ENCODE measurements at places on chromosomes 2 and 18.

GRCh38 chr2:226984750-226985582 is 149.1 kb downstream of the RHBDD1 start:
- DNase-seq, result no peak

DNA sequence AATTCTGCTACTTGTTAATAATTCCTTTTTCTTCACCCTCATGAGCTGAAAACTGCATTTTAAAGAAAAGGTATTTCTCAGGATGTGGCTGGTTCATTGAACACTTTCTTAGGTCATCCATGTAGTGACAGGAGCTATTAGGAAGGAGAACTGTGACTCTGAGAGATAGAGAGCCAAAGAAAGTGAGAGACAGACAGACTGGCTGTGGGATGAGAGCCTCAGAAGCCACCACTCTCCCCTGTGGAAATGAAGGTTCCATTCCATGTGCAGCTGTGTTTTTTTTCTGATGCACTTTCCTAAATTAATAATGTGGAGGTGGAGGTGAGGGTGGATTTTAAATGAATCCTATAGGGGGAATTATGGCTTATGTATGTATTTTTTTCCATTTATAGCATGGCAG is 113.3 kb downstream of the FAM210A start:
- DNase-seq, result no peak

- DNase-seq, result no peak
Observed at GRCh38 chr2:109694190-109694589, 80.0 kb downstream of the SOWAHC start.

- DNase-seq, result no peak
Observed at GRCh38 chr2:8178911-8179310, 502.9 kb upstream of the ID2 start.

- no peak for DNase-seq
Observed at GRCh38 chr2:55827855-55828254, 95.7 kb downstream of the EFEMP1 start.

DNA sequence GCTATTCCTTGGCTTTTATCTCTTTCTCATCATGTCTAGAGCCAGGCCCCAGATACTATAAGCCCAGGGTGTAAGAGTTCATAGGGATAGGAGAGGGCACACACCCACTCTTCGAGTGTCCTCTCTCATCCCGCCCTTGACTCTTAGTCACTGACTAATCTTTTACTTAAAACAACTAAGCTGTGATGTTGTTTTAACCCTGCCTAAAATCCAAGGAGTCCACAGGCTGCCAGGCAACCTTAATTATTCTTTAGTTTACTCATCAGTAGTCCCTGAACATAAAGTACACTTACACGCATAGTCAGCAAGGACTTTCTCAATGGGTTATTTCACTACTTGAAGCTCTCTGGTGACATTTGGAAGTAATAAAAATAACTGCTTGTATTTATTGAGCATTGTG is 28.4 kb downstream of the GREB1L start:
- no peak for DNase-seq

DNA sequence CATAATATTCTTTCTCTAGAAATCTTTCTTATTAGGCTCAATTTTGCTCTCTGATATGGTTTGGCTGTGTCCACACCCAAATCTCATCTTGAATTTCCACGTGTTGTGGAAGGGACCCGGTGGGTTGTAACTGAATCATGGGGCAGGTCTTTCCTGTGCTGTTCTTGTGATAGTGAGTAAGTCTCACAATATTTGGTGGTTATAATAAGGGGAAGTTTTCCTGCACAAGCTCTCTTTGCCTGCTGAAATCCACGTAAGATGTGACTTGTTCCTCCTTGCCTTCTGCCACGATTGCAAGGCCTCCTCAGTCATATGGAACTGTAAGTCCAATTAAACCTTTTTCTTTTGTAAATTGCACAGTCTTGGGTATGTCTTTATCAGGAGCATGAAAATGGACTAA is 73.8 kb downstream of the CAVIN2 start:
- no peak for DNase-seq

DNA sequence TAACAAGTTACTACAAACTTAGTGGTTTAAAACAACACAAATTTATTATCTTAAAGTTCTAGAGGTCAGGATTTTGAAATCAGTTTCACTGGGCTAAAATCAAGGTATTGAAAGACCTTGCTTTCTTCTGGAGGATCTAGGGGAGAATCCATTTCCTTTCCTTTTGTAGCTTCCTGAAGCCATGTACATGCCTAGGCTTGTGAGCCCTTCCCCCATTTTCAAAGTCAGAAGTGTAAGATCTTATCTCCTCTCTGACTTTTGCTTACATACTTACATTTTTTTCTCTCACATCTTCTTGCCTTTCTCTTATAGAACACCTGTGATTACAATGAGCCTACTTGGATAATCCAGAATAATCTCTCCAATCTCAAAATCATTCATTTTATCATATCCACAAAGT is 78.7 kb upstream of the MBOAT2 start:
- DNase-seq, result no peak

- DNase-seq, result no peak
Observed at GRCh38 chr2:197992482-197993133, 188.2 kb downstream of the PLCL1 start.

Data from NCI-H187 (cell line).